ENCODE measurements at places on chromosomes 7 and 10.
A peak's percentile ranks its signal among the peaks of the same experiment; 100 is the strongest.

DNA sequence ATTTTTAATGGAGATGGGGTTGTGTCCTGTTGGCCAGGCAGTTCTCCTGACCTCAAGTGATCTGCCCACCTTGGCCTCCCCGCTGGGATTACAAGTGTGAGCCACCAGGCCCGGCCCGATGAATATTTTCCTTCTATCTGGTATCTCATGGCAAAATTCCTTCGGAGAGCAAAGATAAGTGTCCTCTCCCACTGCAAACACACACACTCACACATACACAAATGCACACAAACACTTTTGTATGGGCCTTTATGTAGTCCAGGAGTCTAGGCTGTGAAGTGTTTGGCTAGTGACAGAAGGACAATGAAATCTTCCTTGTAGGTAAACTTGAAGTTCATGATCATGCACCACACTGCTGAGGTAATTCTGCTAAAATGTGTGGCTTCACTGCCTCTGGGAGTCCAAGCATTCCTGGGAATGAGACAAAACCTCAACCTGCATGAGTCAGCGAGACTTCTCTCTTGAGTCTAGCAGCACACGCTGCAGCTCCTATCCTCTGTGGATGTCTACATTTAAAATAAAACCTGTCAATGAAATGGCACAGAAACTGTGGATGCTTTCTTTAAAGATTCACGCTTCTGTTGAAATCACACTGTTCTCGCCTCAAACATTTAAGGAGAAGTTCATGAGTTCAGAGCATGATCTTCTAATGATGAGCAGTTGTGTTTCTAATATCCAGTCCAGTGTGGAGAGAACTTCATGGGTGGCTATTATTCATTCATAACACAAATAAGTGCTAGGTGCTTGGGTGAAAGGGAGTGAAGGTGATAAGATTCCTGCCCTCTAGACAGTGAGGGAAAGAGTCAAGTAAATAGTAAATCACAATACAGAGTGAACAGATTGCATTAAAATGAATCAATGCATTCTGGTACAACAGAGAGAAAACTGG lies 96.5 kb downstream of the NRP1 start:
- no peak for DNase-seq

- peak; percentile 50 for DNase-seq
Observed at GRCh38 chr7:38950309-38950708, 27.4 kb upstream of the POU6F2 start.

- DNase-seq = no peak
Observed at GRCh38 chr7:100486111-100486636, 2.4 kb downstream of the NYAP1 start.

- DNase-seq = no peak
Observed at GRCh38 chr7:148276314-148277041, 314.1 kb upstream of the C7orf33 start.

GRCh38 chr10:23870651-23871610 lies 338.0 kb upstream of the KIAA1217 start:
- no peak for DNase-seq
